Upper lobe of right lung (tissue), 1 donor: ENCODE measurements at places on chromosomes 7 and 10. TPM values are rescaled to one million over a fixed set of nuclear protein-coding genes. Genes with fewer than 3 reads are reported as not detected.

Gene NFKB2
- total RNA-seq, result 36.8 TPM

Gene OPALIN
- total RNA-seq, result not detected

Gene KCNMA1
- total RNA-seq, result 26.3 TPM

Gene OPTN
- total RNA-seq, result 61.5 TPM

Gene DNAJB6
- 95.8 TPM for total RNA-seq

Gene TFR2
- total RNA-seq, result 0.41 TPM

Gene CYP26C1
- 0.35 TPM for total RNA-seq

Gene CCDC186
- 33.3 TPM for total RNA-seq

Gene NAT16
- total RNA-seq, result not detected

Gene SORCS1
- total RNA-seq, result 0.23 TPM

Gene POM121L12
- total RNA-seq, result not detected

Gene TDRD1
- total RNA-seq, result 0.14 TPM

Gene ARHGEF35
- total RNA-seq, result 11.5 TPM

Gene FRMPD2
- not detected for total RNA-seq

Gene ATP6V1F
- total RNA-seq, result 180 TPM

Gene GRK5
- total RNA-seq, result 83.5 TPM

Gene OR6B1
- not detected for total RNA-seq

Gene WNT16
- not detected for total RNA-seq

Gene GPR15LG
- total RNA-seq, result not detected

Gene KCP
- 1.3 TPM for total RNA-seq

Gene PNLIPRP2
- not detected for total RNA-seq

Gene FAS
- total RNA-seq, result 41.2 TPM

Gene TAS2R3
- total RNA-seq, result 1.6 TPM

Gene GJD4
- not detected for total RNA-seq

Gene HYAL4
- not detected for total RNA-seq

Gene AKR1C4
- total RNA-seq, result not detected

Gene PLEKHS1
- total RNA-seq, result not detected

Gene JCAD
- 67.6 TPM for total RNA-seq

Gene EIF5AL1
- 0.14 TPM for total RNA-seq

Gene IGFBP1
- total RNA-seq, result not detected

Gene ZNF503
- total RNA-seq, result 36.2 TPM

Gene SRRM3
- total RNA-seq, result 1.1 TPM

Gene CUL2
- 33.0 TPM for total RNA-seq

Gene SEPTIN7
- total RNA-seq, result 202 TPM

Gene MBL2
- total RNA-seq, result not detected

Gene OR6V1
- total RNA-seq, result not detected

Gene AUTS2
- 56.0 TPM for total RNA-seq

Gene FOXI2
- not detected for total RNA-seq

Gene SLC18A2
- 5.2 TPM for total RNA-seq

Gene MEIG1
- not detected for total RNA-seq

Gene DDX56
- total RNA-seq, result 53.5 TPM

Gene CALY
- not detected for total RNA-seq

Gene CPED1
- 39.2 TPM for total RNA-seq

Gene MMD2
- not detected for total RNA-seq

Gene PLAU
- 16.8 TPM for total RNA-seq

Gene FLNC
- 7.7 TPM for total RNA-seq
